NCI-H1930 (cell line): ENCODE measurements at places on chromosomes 2 and 18.

- DNase-seq, result no peak
Measured at GRCh38 chr2:18536100-18536499, 24.4 kb downstream of the RDH14 start.

GRCh38 chr18:66873899-66874298 is 270.0 kb upstream of the CDH19 start:
- DNase-seq, result no peak

- no peak for DNase-seq
Measured at GRCh38 chr2:162212366-162212765, 30.9 kb downstream of the FAP start.

DNA sequence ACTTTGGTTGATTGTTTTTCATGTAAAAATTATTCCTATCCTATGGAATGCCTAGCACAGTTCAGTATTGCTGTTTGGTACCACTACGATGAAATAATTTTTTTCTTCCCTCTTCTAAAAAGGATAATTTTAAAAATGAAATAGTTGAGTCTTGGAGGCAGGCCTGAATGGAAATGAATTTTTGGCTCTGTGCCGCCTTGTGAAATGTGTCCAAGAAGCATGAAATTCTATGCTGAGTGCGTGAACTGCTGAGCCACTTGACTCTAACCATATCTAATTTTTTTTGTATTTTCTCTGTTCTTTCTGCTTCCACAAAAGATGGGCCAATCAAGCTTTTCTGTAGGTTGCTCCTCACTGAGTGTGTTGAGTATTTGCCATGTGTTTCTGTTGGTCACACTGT is 95.0 kb downstream of the PRPF40A start:
- no peak for DNase-seq

DNA sequence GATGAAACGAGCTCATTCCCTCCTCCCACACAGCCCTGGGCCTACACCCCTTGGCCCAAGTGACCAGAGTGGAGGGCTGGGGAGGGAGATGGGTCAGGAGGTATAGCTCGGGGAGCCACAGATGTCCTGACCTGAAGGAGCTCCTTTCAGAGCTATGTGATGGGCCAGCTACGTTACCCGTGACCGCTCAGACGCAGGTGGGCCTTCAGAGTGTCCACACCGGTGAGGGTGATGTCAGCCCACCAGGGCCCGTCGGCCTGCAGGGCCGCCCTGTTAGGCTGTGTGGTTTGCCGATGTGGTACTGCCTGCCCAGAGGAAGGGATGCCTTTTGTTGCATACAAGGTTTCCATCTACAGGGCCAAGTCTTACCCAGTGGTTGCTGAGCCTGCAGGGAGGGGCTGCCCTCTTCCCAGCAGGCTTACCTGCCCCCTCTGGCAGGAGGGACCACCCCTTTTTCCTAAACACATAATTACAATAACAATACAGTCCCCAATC is 41.8 kb upstream of the FOSL2 start:
- no peak for DNase-seq

GRCh38 chr18:31497836-31498573 is at the start of gene DSG2:
DSG2 (plus strand) TSS chr18:31498177; CDS start chr18:31498252, 75 bp downstream.
- DNase-seq, result peak; percentile 71

GRCh38 chr18:56389190-56389589 is 249.2 kb downstream of the TXNL1 start:
- DNase-seq, result no peak

DNA sequence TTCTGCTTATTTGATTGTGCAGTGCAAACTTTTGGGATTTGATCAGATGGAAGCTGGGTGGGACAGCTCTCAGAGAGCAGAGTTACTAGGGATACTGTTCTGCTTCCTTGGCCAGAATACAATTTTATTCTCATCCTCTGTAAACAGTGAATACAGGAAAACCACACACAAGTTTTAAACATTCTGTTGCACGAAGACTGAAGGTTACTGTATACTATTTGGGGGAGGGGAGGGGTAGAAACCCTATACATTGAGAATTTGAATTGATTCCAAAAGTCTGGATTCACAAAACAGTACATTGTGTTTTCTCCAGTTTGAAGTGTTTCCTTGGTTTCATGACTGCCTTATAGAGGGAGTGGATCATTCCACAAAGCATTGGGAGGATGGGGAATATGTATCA is 149.9 kb downstream of the SETBP1 start:
- no peak for DNase-seq

DNA sequence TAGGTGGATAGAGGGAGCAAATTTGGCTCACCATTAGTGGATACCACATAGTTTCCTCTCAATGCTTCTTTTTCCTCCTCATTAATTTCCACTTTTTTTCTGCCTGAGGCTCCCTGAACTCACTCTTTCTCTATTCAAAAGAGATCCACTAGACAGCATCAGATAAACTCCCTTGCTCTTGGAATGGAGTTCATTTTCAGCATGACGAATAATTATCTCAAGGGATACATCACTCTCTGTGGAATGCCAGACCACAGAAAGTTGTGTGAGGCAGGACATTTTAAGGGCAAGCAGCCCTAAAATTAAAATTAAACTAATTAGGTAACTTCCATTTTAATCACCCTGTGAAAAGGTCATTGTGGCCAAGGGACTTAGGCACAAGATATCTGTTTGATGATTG is 1920.1 kb upstream of the CELF4 start:
- no peak for DNase-seq

DNA sequence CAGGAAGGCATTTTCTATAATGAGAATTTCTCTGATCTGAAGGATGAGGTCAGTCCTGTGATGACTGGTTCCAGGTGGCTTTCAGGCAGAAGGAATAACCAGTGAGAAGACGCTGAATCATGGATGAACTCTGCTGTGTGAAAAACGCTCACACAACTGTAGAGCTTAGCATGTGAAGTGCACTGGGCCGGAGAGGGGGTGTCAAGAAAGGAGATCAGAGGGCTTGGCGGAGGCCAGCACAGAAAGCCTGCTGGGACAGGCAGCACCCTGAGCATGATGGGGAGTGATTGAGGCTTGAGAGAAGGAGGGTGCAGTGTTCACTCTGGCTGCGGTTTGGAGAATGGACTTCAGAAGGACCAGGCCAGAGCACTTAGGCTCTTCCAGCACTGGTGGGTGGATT is 236.5 kb downstream of the TPGS2 start:
- no peak for DNase-seq

- DNase-seq, result no peak
Measured at GRCh38 chr2:88220718-88221117, 50.6 kb downstream of the THNSL2 start.

DNA sequence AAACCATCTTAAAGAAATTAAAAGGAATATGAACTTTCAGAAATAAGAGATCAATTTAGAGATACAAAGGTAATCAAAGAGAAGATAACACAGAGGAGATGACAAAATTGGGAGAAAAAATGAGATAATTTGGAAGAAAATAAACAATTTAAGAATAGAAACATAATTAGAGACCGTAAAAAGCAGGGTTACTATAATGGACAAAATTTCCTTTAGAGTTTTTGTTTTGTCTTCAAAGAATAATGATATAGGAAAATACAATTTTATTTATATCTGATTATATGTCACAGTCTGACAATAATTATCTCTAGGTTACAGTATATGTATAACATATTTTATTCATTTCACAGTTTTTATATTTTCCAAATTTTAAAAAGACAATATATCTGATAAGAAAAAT is 716.4 kb upstream of the ZNF804A start:
- DNase-seq, result no peak

DNA sequence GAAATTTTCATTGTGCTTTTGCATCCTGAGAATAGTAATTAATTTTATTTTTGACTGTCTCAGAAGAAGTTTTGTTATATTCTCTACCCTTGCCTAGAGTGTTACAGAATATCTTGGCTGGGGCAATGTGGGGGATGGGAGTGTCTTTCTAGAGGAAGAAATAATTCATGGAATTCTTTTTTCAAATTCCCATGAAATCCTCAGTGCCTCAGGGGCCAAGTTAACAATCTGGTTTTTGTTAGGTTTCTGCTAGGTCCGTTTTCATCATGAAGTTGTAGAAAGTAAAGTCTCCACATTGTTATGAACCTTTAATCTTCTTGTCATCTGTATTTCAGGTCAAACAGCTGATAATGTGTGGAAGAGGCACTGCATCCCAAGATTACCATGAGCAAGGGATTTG is 145.6 kb upstream of the GYPC start:
- no peak for DNase-seq

DNA sequence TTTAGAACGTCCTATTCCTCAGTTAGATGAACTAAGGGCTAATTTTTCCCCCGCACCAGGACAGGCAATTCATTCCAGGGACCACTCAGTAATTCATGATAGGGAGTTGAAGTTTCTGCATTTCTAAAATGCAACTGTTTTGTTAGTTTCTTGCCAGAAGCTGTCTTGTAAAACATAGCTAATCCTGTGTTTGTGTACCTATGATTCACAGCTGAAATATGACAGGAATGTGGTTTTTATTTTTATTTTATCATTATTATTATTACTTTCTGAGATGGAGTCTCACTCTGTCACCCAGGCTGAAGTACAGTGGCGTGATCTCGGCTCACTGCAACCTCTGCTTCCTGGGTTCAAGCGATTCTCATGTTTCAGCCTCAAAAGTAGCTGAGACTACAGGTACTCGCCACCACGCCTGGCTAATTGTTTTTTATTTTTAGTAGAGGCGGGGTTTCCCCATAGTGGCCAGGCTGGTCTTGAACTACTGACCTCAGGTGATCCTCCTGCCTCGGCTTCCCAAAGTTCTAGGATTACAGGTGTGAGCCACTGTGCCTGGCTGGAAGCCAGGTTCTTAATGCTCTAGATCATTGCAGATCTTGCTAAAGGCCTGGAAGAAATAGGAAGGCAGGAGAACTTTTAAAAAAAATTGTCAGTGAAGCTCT is 154.8 kb upstream of the FHL2 start:
- no peak for DNase-seq

GRCh38 chr2:205686783-205687640 is 4.7 kb downstream of the NRP2 start:
- DNase-seq, result no peak

GRCh38 chr2:195961873-195962272 is 106.8 kb downstream of the DNAH7 start:
- DNase-seq, result no peak

- DNase-seq, result no peak
Measured at GRCh38 chr2:226429476-226429875, 370.1 kb downstream of the IRS1 start.

GRCh38 chr2:150561076-150561475 is 73.6 kb upstream of the RND3 start:
- no peak for DNase-seq

- DNase-seq, result no peak
Measured at GRCh38 chr2:108058576-108059137, 72.3 kb downstream of the SLC5A7 start.
